ENCODE measurements at places on chromosomes 6 and 20.

DNA sequence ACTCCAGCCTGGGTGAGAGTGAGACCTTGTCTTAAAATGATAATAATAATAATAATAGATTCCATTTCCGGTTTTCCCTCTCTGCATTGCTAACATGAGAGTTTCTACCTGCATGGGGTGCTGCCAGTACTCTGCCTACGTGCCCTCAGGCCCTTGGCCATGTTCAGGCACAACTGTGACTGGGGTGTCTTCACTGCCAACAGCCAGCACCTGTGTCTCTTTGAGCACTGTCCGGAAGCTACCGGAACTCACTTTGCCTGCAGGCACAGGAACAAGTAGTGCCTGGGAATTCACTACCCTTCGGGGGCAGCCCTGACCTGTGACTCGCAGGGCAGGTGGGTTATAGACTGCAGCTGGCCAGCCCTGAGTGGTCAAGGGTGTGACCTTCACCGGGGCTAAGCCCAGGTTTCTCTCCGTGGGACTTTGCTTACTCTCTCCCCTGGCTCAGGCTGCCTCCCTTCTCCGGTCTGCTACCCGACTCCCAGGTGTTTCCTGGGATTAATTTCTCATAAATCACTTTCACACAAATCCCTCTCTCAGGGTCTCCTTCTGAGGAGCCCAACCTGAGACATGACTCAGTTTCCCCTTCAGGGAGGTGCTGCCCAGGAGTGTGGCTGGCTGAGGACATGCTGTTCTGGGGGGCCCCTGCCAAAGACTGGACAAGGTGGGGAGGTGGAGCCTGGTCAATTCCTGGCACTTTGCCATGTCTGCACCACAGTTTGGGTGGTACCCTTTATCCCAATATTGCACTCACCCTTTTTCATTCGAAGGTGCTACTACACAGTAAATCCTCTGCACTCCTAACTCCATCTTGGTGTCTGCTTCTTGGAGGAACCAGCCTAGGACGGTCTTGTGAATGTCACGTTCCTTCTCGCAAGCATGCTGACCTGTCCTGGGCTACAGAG lies 79.5 kb upstream of the RALGAPA2 start:
- DNase-seq, result no peak

DNA sequence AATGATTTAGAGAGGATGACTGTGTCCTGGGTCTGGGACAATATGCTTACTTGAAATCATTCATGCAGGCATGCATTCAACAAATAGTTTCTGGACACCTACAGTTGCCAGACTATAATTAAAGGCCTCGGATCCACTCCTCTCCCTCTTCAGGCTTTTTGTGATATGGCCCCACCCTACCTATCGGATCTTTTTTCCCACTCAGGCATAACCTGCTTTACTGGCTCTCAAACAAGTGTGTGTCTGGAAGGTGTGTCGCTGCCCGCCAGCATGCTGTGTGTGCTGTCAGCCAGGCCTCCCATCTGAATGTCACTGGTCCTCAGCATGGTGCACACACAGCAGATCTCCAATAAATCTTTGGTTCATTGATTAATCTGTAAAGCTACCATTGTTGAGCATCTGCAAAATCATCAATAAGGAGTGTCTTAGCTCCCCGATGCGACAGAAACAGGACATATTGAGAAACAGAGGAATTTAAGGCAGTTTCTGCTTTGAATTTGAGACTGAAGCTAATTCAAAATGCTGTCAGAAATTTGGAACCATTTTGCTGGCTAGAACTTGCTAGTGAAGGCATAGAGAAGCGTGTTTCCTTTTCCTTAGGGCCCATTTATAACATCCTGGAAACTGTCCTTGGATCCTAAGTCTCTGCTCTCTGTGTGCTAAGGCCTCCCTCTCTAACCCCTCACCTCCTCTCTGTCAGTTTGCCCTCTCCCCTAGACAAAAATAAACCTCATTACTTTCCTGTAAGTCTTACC lies 23.5 kb upstream of the CCN6 start:
- no peak for DNase-seq

DNA sequence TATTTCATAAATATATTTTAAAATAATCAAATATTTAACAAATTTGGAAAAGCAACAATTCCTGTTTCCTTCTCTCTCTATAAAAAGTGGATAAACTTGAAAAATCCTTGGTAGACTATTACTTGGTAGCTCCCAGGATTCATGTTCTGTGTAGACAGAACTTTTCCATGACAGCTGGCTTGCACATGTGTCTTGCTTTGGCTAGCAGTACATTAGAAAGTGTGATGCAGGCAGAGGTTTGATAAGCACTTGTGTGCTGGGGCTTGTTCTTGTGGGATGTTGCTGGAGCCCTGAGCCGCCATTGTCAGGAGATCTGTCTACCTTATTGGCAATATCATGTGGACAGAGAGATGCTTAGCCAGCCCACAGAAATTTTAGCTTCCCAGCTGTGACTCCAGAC lies 327.2 kb downstream of the CDKAL1 start:
- DNase-seq, result no peak

GRCh38 chr20:59376109-59376841 lies 75.9 kb downstream of the EDN3 start:
- no peak for DNase-seq

DNA sequence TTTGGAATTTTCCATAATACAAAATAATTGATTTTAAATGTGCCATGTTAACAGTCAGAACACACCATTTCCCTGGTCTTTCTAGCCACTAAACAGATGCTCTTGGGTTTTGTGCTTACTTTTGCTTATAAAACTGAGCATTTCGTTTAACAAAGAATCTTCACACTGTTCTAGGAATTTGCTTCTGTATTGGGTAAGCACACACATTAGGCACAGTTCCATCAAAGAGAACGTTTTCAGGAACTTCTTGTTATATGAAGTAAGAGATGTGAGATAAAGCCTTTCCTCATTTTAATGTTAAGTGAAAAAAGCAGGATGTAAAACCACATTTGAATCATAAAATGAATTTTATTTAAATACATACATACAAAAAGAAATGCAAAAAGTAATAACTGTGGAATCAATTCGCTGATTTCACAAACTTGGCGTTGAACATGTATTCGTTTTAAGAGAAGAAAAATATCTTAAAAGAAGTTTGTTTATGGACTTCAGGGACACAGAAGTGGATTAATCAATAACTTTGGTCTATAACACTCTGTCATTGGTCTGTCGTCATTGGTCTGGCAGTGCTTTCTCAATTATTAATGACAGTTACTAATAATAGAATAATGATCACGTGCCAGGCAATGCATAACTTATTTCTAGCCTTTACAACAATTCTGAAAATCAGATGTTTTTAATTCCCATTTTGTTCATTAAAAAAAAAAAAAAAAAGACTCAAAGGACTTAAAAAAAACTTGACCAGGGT lies 199.9 kb upstream of the PRDM1 start:
- DNase-seq, result no peak

GRCh38 chr20:12207875-12208274 lies 290.2 kb downstream of the BTBD3 start:
- no peak for DNase-seq

DNA sequence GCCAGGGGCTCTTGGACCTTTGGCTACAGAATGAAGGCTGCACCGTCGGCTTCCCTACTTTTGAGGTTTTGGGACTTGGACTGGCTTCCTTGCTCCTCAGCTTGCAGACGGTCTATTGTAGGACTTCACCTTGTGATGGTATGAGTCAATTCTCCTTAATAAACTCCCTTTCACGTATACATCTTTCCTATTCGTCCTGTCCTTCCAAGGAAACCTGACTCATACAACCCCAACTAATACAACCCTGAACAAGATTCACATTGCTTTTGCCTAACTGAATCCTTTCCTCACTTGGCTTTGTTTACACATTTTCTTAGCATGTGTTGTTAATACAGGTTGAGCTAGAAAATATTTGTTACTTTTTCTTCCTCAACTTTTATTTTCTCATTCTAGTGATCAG lies 21.9 kb downstream of the TBXT start:
- no peak for DNase-seq

GRCh38 chr6:100257793-100258395 lies 206.8 kb downstream of the SIM1 start:
- DNase-seq, result no peak

- DNase-seq, result no peak
These were observed 17.6 kb downstream of the BHLHE23 start for GRCh38 chr20:62989201-62989601.

DNA sequence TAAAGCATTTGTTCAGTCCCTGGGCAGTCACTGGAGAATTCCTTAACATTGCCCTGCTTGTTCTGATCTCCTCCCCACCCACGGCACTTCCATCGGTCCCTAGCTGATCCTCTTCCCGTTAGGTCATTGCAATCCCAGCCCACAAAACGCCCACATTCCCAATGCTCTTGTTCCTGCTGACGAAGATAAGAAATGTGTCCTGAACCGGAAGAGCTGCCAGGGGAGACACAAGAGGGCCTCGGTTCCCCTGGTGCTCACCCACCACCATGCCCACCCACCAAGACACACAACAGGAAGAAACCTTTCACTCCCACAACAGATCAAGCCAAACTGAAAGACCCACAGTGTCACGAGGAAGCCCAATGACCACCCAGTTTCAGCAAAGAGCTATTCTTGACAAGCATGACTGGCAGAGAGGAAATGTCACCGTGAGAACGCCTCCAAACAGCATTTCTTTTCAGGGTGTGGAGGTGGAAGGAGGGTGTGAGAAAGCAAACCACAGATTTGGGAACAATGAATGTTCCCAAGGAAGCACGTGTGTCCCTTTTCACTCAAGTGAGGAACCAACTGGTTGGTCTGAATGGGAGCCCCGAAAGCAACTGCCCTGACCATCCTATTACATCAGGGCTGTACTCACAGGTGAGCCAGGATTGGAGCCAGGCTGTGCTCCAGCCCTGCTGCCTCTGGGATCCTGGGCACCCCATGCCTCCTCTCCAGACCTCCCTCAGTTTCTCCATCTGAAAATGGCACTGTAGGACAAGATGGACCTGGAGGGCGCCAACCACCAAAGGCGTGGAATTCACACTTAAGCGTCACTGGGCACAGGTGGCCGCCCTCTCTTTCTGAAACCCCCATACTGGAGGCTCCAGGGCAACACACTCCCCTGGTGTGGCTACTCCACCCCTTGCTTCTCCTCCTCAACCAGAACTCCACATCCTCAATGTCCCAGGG lies 97.5 kb downstream of the ZMYND8 start:
- no peak for DNase-seq

DNA sequence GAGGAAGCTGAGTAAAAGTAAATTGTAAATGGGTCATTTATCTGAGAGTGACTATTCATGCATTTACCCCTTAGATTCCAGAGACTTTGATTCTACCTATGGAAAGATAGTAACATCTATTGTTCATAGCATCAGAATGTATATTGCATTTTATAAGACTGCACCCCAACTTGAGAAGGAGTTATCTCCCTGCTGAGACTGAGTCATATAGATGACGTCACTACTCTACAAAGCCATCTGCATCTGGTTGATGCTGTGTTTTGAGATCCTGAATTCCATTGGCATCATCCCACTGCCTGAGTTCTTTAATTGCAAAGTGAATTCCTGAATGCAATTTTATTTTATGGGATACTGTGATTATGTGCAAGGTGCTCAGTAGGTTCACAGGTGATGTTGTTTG lies 444.0 kb upstream of the SLC35B3 start:
- DNase-seq, result no peak

DNA sequence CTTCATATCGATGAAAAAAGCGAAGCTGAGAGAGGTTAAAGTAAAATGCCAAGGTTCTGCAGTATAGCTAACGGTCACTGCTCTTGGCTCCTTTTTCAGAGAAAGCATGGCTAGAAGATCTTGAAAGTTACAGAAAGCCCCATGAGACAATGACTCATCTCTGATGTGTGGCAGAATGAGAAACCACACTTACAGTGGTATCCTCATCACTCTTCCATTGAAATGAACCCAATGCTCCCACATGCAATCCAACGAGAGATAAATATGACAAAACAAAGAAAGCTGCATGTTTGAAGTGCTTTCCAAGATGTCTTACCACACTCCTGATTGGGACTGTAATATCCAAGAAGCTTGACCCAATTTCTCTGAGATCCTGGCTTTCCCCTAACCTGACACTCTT lies 694.9 kb downstream of the PRKN start:
- no peak for DNase-seq

GRCh38 chr6:4101298-4101697 lies 22.4 kb upstream of the FAM217A start:
- no peak for DNase-seq

- peak; percentile 48 for DNase-seq
These were observed 61.3 kb downstream of the TRERF1 start for GRCh38 chr6:42390228-42390934.

- DNase-seq, result no peak
These were observed 16.0 kb downstream of the DYNLT1 start for GRCh38 chr6:158628542-158628941.

GRCh38 chr20:57783956-57784837 lies 74.4 kb upstream of the PMEPA1 start:
- DNase-seq, result no peak

GRCh38 chr6:47512872-47513271 lies 35.3 kb downstream of the CD2AP start:
- DNase-seq, result no peak

GRCh38 chr20:20549704-20550103 lies 162.7 kb downstream of the RALGAPA2 start:
- DNase-seq, result no peak

DNA sequence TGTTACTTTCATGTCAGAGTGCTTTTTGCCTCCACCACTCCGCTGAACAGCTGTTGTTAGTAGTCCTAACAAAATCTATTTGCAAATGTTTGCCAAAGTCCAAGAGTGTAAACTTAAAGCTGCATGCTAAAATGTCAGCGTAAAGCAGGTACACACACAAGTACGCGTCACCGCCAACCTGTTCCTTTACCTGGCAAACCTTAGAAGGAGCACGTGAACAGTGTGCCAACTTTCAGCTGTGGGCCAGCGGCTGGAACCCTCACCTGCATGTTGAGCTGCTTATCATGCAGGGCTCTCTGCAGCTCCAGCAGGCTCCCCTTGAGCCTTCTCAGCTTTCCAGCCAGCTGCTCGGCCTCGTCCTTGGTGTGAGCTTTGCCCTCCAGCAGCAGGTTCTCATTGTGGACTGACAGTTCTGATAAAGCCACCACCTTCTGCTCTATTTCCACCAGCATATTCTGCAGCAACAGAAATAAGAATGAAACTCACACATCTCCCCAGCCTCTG lies 359.3 kb downstream of the SYNE1 start:
- DNase-seq, result no peak

DNA sequence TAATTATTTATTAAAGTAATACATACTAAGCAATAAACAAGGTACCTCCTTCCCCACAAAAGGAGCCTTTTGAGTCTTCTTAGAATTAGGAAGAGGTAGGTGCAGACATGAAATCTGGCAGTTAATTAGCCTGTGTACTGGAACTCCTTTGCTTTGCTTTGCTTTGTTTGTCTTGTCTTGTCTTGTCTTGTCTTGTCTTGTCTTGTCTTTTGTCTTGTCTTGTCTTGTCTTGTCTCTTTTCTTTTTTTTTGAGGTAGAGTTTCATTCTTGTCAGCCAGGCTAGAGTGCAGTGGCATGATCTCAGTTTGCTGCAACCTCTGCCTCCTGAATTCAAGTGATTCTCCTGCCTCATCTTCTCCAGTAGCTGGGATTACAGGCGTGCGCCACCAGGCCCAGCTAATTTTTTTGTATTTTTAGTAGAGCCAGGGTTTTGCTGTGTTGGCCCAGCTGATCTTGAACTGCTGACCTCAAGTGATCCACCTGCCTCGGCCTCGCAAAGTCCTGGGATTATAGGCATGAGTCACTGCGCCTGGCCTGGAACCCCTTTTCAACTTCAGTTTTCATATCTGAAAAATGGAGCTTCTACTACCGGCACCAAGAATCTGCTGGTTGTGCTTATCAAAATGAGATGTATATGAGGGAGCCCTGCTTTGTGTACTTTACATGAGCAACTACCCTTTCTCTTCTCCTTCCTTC lies 301.2 kb downstream of the CDKAL1 start:
- DNase-seq, result no peak

- DNase-seq, result no peak
These were observed 398 bp upstream of the SPATS1 start for GRCh38 chr6:44342052-44342451.

GRCh38 chr20:19981031-19981451 lies 36.1 kb upstream of the NAA20 start:
- no peak for DNase-seq

Measured in CD4-positive, alpha-beta T cell treated with Interleukin-4 for 1 hour (primary cell).